ENCODE measurements at places on chromosomes 1 and 21.
A peak's percentile ranks its signal among the peaks of the same experiment; 100 is the strongest.

DNA sequence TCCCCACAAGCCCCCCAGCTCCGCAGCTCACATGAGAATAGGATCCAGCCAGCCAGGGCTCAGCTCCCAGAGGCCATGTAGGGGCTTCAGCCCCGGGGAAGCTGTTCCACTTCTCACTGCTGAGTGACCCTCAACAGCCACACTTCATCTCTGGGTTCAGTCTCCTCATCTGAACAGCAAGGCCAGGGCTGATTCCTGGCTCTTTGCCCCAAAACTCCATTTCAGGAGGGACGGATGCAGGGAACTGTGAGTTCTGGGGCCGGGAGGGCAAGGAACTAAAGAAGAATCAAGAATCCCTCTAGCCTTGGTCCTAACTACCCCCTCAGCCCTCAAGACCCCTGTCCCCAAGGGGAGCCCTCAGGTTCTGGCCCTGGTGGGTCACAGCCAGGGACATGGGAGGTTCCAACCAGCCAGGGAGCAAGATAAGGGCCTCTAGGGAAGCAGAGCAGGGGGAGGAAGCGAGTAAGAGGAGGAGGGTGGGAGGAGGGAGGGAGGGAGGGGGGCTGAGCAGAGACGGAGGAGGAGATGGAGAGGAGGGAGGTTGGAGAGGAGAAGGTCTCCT lies 13.1 kb downstream of the SDC3 start:
- DNase-seq: no peak

DNA sequence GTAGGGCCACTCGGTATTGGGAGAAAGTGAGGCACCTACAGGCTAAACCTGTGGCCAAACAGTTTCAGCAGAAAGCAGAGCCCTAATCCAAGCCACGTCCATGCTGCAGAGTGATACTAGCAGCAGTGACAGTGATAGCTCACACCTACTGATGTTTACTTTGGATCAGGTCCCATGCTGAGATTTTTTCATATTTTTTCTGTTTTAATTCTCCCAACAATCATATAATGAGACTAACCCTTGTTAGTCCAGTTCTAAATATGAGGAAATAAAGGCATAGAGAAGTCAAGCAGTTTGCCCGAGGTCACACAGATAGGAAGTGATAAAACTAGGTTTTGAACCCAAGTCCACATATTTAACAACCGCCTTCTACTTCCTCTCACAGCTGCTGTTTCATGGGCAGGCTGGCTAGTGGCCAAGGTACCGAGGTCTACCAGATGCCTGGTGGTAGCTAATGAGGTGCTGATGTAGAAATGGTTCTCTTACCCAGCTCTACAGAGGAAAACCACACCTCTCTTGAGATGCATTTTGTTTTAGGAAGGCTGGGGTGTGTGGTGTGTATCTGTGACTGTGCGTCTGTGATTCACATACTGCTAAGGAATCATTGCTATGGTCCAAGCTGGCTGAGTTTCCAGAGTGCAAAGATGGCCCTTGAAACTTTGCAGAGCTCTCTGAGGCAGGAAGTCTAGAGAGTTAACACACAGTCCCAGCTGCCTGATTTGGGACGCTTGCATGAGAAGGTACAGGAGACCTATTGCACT lies 80.3 kb upstream of the ARTN start:
- DNase-seq: no peak

DNA sequence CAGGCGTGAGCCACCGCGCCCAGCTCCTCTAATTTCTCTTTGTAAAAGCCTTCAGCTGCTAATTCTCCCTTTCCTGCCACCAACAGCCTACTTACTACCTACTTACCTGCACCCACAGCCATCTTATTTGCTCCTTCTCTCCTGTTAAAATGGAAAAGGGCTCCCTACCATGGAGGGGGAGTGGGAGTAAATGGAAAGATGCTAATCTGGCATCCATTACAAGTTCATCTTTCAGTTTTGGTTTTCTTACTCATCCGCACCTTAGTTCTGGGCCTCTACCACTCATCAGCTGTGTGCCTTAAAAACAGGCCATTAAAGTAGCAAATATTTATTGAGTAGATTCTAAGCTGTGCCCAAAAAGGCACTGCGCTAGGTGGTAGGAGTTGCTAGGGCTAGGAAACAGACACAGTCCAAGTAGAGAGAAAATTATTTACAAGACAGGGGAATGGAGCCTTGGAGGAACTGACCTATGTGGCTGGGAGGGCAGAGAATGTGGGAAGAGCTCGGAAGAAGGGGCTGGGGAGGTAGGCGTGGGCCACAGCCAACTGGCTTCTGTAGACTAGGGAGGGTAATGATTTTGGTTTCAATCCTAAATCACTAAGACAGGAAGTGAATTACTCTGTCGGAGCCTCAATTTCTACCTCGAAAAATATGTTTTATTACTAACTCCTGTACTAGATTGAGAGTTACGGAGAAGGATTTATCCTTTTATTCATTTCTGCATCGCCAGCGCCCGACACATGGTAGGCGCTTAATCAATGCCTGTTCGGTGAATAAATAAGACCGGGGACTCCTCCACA lies 685 bp upstream of the DDI2 start:
- DNase-seq: no peak

GRCh38 chr1:207883660-207884250 lies 27.2 kb downstream of the CD34 start:
- DNase-seq: no peak

DNA sequence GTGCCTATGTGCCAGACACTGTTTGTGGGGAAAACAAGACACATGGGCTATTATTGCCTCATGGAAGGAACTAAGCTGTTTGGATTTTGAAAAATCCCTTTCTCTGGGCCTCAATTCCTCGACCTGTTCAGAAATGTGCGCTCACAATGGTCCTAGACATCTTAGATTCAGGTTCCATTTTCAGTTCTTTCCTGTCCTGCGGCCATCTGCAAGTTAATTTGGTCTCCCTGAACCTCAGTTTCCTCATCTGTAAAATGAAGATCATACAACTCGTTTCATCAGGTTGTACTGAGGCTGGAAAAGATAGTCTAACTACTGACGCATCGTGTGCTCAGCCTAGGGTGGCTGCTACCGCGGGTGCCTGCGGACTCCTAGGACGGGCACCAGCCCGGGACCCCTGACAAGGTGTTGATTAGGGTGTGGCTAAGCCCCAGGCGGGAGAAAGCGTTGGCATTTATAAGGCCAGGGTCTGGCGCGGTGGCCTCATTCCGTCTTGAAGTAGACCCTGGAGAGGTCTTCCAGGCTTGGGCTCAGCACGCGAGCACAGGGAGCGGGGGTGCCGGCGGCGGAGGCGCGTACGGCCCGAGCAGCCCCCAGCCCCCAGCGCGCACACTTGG lies 493 bp upstream of the ELOA start:
- peak; percentile 4 for DNase-seq

- peak; percentile 47 for DNase-seq
Observed at GRCh38 chr1:234845097-234845660, 235.2 kb upstream of the IRF2BP2 start.

- DNase-seq: peak; percentile 68
Observed at GRCh38 chr1:6601049-6601922, 1.4 kb downstream of the KLHL21 start.

DNA sequence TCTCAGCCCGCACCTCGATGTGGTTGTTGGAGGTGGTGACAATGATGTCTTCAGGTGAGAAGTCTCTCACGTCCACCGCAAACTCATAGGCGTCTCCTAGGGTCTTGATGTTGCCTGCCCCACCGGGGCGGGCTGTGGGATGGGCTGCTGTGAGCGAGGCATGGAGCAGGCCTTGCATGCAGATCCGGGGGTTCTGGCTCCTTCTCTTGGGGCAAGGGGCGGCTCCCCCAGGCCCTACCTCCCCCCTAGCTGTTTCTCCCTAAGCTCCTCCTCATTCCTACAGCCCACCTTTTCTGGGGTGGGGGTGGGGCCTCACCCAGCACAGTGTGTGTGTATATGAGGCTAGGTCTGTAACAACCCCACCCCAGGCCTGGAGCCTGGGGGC lies 775 bp downstream of the HSPB7 start:
- no peak for DNase-seq

DNA sequence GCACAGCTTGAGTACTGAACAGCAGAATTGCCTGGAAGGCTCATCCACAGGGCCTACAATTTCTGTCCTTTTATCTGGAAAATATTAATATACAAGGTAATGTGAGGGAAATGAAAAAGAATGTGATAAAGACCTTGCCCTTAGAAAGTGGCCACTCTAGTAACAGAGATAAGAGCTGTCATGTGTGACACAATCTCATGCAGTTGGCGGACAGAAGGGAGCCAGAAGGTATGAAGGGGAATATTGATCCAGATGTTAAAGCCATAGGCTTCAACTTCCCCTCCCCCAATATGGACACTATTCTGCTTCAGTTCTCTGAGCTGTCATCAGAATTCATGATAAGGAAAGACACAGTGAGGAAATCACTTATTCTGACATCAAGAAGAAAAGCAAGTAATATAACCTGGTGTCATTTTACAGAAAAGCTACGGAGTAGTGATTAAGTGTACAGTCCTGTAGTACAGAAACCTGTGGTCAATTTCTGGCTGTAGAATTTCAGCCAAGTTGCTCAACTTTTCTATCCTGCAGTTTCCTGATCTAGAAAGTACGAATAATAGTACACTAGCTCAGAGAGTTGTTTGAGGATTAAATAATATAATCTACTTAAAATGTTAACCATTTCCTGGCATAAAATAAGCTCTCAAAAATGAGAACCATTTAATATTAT lies 572.1 kb downstream of the DPYD start:
- no peak for DNase-seq

DNA sequence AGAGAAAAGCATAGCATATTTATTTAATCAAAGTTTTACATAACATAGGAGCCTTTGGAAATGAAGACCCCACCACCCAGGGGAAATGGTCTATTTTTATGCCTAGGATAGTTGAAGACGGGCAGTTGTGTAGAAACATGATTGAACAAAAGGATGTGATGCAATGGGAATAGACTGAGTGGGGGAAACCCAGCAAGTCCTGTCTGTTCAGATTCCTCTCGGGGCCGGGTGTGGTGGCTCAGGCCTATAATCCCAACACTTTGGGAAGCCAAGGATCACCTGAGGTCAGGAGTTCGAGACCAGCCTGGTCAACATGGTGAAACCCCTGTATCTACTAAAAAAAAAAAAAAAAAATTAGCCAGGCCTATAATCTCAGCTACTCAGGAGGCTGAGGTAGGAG lies 298.3 kb downstream of the MATN1 start:
- DNase-seq: no peak

DNA sequence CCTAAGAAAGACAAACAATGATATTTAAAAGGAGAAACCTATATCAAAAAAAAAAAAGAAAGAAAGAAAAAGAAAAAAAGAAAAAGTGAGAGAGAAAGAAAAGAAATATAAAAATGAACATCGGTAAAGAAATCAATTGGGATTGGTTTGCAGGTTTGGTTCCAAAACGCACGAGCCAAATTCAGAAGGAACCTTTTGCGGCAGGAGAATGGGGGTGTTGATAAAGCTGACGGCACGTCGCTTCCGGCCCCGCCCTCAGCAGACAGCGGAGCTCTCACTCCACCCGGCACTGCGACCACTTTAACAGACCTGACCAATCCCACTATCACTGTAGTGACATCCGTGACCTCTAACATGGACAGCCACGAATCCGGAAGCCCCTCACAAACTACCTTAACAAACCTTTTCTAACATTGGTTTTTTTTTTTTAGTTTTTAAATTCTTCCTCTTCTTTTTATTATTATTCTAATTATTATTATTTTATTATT lies 11.7 kb downstream of the LHX9 start:
- no peak for DNase-seq

GRCh38 chr1:45668526-45668925 lies 17.8 kb downstream of the GPBP1L1 start:
- DNase-seq: no peak

- no peak for DNase-seq
Observed at GRCh38 chr1:212329105-212329504, 43.9 kb downstream of the PPP2R5A start.

GRCh38 chr1:221688488-221688843 lies 53.4 kb downstream of the DUSP10 start:
- DNase-seq: no peak

DNA sequence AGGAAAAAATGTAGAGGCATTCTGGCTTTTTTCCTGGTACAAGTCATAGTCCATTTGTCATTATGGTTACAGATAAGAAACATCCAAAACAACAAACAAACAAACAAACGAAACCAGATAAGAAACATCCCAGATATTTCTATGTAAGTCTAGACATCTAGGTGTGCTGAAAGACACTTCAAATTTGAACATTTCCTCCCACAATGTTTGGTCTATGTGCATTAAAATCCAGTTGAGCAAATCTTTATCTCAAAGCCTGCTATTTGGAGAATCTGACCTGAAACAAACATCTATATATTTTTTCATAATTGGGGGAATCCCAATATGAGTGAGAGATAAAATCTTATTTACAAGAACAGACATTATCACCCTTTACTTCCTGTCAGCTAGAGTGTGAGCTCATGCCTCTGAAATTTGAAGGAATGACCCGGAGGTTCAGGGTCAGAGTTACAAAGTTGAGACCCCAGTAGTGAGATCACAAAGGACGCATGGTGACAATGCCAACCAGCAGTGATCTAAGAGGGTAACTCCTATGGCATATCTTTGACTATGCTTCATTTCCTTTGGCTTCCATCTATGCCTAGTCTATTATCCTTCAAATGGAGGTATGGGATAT lies 182.9 kb upstream of the ATP1B1 start:
- DNase-seq: no peak

DNA sequence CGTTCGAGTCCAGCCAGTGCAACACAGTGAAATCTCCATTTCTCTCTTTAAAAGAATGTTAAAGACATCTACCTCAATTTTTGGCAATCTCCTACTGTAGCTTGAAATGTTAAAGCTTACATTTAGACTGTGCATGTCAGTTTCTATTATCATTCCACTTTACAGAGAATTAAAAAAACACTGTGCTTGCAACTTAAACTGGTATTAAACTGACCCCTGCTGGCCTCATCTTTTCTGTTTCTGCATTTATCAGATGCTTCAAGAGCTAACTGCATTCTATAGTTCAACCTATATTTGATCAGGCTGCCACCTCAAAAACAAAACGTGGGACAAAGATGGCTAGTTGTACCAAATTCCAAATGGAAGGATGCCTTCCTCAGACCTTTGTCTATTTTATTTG lies 226.5 kb downstream of the SMYD3 start:
- no peak for DNase-seq

DNA sequence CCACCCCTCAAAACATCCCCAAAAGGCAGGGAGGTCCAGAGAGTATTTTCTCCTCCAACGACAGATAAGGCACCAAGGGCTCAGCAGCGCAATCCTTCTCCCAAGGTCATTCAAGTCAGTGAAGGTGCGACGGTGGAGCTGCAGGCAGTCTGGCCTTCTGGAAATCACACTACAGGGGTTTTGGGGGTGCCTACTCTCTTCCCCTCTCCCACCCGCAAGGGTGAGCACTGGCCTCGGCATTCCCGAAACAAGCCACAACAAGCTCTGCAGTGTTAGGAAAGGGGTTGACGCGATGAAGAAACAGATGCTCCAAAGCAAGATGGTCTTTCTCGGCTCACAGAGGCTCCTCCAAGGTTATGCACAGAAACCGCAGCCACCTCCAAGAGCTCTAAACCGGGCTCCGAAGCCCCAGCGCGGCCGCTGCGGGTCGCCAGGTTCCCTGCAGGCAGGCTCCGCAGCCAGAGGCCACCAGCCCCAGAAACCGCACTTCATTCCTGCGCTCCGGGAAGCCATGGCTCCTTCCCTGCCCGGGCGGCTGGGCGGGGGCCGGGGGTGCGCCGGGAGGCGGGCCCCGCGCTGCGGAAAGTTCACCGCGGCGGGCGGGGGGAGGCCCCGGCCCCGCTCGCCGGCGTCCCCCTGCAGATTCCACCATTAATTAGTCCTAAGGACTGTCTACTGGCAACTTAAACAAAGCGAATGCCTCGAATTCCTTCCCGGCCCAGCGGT lies 1.1 kb downstream of the LUZP1 start:
- peak; percentile 15 for DNase-seq

Data from effector CD4-positive, alpha-beta T cell (primary cell).